ENCODE measurements at places on chromosomes 4 and X. TPM values are rescaled to one million over a fixed set of nuclear protein-coding genes. Genes with fewer than 3 reads are reported as not detected.

GRCh38 chrX:153225438-153226098, 46.5 kb downstream of the MAGEA1 start:
- H3K4me1 ChIP-seq, result no peaks in the 10 kb centered on the region
- no peaks in the 10 kb centered on the region for H3K27me3 ChIP-seq
- H3K4me3 ChIP-seq, result no peak overlapping the region
- DNase-seq, result no peak
- H3K36me3 ChIP-seq, result no peaks in the 10 kb centered on the region
- no peak overlapping the region for H3K27ac ChIP-seq

DNA sequence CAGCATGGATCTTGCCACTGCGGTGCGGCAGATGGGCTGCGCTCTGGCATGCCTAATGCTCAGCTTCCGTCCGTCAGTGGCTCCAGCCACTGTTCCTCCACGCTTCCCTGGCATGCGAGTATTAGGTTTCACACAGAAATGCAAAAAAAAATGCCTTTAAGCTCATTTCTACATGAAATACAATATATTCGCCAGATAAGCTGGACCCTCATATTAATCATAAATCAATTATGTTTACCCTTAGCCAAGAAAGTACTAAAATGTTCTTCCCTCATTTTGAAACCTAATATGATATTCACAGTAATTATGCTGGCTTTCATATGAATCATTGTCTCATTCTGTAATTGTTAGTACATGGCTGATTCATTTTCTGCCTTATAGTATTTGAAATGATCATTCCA, 115.5 kb upstream of the FAM241A start:
- H3K27me3 ChIP-seq, result no peaks in the 10 kb centered on the region
- H3K4me1 ChIP-seq, result peaks cover 20% of the 10 kb centered on the region
- H3K36me3 ChIP-seq, result no peaks in the 10 kb centered on the region
- peak overlapping the region; percentile 41 for H3K4me3 ChIP-seq

DNA sequence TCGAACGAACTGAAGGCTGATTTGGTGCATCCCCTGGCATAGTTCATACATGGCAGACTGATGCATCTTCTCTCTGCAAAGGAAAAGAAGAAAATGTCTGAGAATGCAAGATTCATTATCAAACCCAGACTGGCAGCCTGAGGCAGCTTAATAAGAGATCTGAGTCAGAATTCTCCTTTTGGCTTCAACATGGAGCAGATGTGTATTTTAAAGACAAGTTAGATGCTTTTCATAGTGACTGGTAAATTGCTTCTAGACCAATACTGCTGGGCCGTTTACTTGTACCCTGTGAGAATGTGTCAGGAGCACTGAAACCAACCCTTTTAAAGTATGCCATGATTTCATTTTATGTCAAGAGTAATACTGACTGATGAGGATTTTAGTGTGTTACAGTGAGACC, 322.0 kb downstream of the NR3C2 start:
- no peaks in the 10 kb centered on the region for H3K36me3 ChIP-seq
- no peaks in the 10 kb centered on the region for H3K27me3 ChIP-seq
- no peak overlapping the region for H3K27ac ChIP-seq
- peaks cover 34% of the 10 kb centered on the region for H3K4me1 ChIP-seq

DNA sequence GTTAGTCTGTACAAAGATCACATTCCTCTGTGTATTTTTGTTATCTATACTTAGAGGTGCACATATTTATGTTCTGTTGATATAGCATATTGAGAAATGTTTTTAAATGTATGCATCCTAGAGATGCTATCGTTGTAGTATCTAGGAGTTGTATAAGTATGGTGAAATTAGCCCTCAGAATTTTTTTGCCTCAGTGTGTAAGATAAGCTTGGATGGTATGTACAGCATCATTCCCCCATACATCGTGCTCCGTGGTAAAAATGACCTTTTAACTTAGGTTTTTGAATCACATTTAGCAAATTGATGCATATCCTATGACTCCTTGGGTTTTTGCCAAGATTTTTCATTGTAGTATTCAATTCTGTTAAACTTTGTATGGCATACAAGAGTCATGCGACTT, 113.5 kb downstream of the RPA4 start:
- peaks cover 10% of the 10 kb centered on the region for H3K4me1 ChIP-seq
- H3K27ac ChIP-seq, result no peak overlapping the region
- H3K27me3 ChIP-seq, result no peaks in the 10 kb centered on the region
- DNase-seq, result no peak
- no peak overlapping the region for H3K4me3 ChIP-seq
- no peaks in the 10 kb centered on the region for H3K36me3 ChIP-seq

- no peak for DNase-seq
- H3K27me3 ChIP-seq, result no peaks in the 10 kb centered on the region
- no peaks in the 10 kb centered on the region for H3K4me1 ChIP-seq
- H3K36me3 ChIP-seq, result no peaks in the 10 kb centered on the region
These were observed 24.1 kb downstream of the SPOCK3 start for GRCh38 chr4:167210166-167210565.

The LGI2 gene
- total RNA-seq, result 12.0 TPM

GRCh38 chr4:126470862-126471261, 1156.1 kb downstream of the FAT4 start:
- DNase-seq, result no peak
- no peak overlapping the region for H3K27ac ChIP-seq
- H3K4me1 ChIP-seq, result no peaks in the 10 kb centered on the region
- no peak overlapping the region for H3K4me3 ChIP-seq

- H3K36me3 ChIP-seq, result peaks cover 83% of the 10 kb centered on the region
- H3K4me1 ChIP-seq, result no peaks in the 10 kb centered on the region
- no peaks in the 10 kb centered on the region for H3K27me3 ChIP-seq
- H3K4me3 ChIP-seq, result no peak overlapping the region
- no peak for DNase-seq
These were observed 15.3 kb downstream of the CPZ start for GRCh38 chr4:8607603-8608481.

The RPL9 gene
- 5,399 TPM for total RNA-seq

The IRAK1 gene
- total RNA-seq, result 91.9 TPM
